ENCODE measurements at places on chromosomes 7 and 10. TPM values are rescaled to one million over a fixed set of nuclear protein-coding genes. Genes with fewer than 3 reads are reported as not detected.

DNA sequence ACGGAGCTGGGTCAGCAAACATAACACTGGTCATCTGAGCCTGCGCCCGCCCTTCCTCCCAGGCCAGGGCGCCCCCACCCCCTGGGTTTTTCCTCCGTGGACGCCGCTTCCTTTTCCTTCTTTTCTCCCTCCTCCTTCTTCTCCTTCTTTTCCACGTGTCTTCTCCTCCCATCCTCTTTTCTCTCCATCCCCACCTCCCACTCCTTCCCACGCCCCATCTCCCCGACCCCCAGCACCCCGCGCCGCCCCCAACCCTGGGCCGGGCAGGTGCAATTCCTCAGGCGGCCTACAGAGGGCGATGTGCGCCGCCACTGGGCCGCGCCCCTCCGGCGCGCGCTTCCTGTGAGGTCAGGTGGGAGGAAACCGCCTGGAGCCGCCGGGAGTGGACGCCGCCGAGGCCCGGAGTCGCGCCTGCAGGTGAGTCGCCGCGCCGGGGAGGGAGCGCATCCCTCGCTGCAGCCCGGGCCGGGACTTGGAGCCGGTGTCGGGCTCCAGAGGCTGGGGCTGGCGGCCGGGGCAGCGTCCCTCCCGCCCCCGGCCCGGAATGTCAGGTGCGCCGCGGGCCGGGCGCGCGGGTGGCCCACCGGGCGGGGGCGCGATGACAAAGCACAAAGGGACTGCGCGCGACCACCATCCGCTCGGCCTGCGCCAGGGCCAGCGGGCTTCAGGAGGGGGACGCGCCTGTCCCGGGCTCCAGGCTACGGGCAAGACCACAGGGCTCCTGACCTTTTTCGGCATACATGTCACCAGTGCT is at the start of gene FAM241B:
FAM241B (plus strand) TSS at position 351 of the 754 bp plus-strand sequence. CDS start 1,497 bp downstream, outside the sequence.
- DNase-seq, result peak; percentile 86

DNA sequence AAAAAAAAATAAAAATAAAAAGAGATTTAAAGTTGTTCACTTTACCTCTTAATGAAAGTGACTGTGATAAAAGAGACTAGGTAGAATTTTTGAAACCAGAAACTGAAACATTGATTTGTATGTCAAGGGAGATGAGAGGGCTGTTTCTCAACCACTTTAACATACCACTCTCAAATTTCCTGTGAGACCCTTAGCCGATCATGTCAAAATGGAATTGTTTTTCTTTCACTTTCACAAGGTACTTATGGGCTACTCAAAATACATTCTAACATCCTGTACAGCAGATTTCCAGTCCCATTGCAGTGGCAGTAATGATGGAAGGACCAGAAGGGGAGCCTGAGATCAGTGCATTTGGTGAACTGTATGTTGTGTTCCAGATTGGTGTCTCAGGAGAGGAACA is 261.2 kb downstream of the PPP1R3A start:
- DNase-seq, result no peak

GRCh38 chr7:2611401-2611800 is 20.4 kb upstream of the TTYH3 start:
- no peak for DNase-seq

DNA sequence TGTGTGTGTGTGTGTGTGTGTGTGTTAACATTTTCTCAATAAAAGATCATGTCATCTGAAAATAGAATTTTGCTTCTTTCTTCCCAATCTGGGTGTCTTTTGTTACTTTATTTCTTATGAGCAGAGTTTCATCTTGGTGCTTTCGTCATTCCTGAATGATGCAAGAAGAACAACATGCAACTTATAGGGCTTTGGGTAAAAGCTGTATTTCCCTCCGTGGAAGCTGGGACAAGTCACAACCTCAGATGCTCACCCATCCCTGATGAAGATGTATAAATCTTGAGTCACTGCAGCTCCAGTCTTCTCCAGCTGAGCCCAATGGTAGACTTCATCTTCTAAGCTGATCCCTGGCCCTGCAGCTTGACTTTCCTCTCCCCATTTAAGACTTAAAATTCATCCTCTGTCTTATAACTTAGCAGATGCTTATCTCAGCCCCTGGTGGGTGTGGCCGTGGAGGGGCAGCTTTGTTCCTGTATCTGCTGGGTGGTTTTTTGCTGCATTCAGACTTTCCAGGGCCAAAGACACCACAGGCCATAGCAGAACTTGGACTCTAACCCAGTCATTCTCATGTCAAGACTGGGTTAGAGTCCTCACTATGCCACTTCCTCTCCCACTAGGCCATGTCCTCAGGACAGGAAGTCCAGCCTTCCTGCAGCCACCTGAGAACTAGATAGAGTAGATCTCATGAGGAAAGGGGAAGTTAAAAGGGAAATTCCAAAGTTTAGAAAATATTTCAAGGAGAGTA is 356.4 kb downstream of the TNS3 start:
- DNase-seq, result no peak

DNA sequence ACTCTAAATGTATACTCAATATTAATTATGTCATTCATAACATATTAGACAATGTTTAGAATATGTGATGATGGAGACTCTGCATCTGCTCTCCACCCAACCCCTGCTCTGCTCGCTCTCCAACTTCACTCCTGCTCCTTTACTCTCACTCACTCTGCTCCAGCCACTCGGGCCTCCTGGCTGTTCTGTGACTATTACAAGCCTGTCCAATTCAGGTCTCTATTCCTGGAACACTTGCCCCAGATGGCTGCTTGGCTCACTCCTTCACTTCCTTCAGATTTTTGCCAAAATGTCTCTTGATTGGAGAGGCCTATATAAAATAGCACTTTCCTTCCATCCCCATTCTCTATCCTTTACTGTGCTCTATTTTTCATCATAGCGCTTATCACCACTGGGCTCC is 84.8 kb downstream of the HBP1 start:
- no peak for DNase-seq

DNA sequence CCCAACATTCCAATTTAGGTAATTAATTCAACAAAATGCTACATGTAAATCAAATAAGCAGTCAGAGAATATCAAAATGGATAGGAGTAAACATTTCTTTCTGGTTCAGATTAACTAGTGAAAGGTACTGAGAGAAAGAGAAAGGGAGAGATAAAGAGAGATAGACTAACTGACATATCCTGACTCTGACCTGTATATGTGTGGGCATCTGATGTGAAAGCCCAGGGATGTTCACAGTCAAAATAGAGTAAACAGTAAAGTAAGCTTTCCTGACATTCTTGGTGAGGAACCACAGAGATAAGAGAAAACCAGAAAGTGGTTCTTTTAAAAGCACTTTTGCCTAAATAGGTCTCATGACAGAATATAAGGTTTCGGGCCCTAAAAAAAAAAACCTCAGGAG is 37.5 kb upstream of the ANK3 start:
- no peak for DNase-seq

DNA sequence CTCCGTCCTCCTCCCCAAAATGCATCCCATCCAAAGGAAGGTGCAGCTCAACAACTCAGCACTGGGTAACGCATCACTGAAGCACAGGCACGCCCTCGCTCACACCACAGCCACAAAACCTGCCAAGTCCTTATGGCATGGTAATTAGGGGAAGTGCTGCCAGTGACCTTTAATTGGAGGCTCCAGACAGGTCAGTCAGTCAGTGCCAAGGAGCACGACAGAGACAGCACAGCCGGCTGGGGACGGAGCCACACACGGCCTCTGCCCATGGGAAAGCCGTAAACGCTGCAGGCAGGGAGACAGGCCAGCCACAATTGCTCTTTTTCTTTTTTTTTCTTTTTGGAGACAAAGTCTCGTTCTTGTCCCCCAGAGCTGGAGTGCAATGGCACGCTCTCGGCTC is 146.5 kb downstream of the MAD1L1 start:
- DNase-seq, result no peak

- no peak for DNase-seq
These were observed 5.4 kb downstream of the RAB11FIP2 start for GRCh38 chr10:118041316-118041715.

The HBP1 gene
- 55.0 TPM for total RNA-seq

The PTCD1 gene
- total RNA-seq, result 5.7 TPM

The AMPH gene
- 31.0 TPM for total RNA-seq

All from frontal cortex (tissue), 4 donors.